ENCODE measurements at places on chromosomes 1 and 21.

DNA sequence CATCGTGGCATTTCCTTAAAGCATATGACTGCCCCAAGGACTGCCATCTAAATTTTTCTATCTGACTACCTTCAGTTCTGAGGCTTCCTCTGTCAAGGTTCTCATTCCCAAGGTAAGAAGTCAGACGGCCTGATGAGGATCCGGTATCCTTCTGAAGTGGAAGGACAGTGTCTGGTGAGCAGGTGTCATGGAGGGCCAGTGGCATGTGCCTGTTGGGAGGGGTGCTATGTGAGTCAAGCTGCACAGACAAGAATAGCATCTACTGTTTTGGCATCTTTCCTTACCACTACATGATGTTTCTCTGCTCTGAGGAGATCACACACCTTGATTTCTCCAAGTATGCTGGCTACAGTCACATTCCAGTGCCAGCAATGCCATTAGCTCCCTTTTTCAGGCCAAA lies 99.6 kb upstream of the RGS1 start:
- DNase-seq: no peak

GRCh38 chr1:223622132-223622842 lies 43.2 kb downstream of the CAPN8 start:
- DNase-seq: no peak

- DNase-seq: no peak
Measured at GRCh38 chr1:59497616-59498015, 200.7 kb downstream of the FGGY start.

GRCh38 chr1:196063294-196063693 lies 544.9 kb downstream of the KCNT2 start:
- no peak for DNase-seq

DNA sequence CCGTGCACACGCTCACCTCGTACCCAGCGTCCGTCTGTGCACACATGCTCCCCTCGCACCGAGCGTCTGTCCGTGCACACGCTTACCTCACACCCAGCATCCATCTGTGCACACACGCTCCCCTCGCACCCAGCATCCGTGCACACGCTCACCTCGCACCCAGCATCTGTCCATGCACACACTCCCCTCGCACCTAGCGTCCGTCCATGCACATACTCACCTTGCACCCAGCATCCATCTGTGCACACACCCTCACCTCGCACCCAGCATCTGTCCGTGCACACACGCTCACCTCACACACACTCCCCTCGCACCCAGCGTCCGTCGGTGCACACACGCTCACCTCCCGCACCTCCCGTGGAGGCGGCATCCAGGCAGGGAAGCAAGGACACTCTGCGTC lies 24.4 kb upstream of the COL18A1 start:
- DNase-seq: no peak

GRCh38 chr1:118486199-118486598 lies 301.2 kb upstream of the SPAG17 start:
- DNase-seq: no peak

- DNase-seq: no peak
Measured at GRCh38 chr1:94734963-94735901, 84.9 kb upstream of the SLC44A3 start.

- no peak for DNase-seq
Measured at GRCh38 chr1:81414488-81415015, 386.2 kb upstream of the ADGRL2 start.

DNA sequence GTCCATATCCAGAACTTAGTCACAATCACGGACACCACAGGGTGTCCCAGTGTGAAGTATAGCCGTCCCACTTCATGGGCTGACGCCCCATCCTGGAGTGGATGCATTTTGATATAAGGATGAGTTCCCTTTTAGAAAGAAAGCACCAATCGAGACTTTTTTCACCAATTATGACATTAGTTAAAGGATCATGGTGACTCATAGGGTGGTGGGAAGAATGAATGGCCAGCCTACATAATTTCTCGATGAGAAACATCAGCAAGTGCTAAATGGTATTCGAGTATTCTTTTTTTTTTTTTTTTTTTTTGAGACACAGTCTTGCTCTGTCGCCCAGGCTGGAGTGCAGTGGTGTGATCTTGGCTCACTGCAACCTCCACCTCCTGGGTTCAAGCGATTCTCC lies 38.5 kb upstream of the USP1 start:
- no peak for DNase-seq

DNA sequence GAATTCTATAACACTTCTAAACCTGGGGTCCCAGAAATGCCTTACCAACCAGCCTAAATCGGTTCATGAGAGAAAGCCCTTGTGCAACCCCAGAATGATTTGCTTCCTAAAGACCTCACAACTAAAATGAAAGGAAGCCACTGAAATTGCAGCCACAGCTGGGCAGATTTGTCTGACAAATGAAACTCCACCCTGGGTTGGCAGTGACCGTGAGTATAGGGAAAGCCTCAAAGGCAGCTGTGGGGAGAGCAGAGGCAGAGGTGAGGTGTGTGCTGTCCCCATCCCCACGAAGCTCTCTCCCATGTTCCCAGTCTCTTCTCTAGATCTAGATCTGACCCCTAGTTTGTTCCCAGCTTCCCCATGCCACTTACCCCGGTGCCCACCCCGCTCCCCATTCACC lies 23.1 kb downstream of the RHBDL2 start:
- no peak for DNase-seq

- no peak for DNase-seq
Measured at GRCh38 chr1:17314491-17314971, 6.5 kb downstream of the PADI4 start.

- DNase-seq: no peak
Measured at GRCh38 chr1:222852326-222852725, 37.5 kb downstream of the DISP1 start.

GRCh38 chr1:166164646-166164994 lies 2.2 kb downstream of the FAM78B start:
- no peak for DNase-seq

- peak; percentile 42 for DNase-seq
Measured at GRCh38 chr1:85494074-85494903, 29.3 kb upstream of the DDAH1 start.

DNA sequence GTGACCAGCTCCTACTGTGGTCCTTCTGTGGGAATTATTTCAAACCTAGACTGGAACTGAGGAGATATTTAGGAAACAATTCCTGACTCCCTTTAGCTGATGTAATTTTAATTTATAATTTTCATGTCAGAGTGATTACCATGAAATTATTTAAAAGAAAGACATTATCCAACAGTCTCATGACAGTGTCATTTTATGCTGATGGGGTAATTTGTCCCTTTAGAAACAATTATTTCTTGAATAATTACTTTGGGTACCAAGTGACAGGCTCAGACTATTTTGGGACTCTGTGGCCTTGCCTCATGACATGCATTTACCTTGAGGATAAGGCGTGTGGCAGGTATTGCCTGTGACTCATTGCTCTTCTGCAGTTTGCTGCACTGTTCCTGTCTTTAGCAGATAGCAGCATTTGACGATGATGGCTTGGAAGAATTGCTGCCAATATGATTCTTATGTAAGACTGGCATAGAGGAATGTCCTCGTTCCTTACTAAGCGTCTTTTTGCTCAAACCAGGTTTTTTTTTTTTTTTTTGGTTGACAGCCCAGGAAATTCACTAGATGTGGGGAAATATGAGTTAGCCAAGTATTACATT lies 206.0 kb upstream of the HMCN1 start:
- no peak for DNase-seq

- DNase-seq: no peak
Measured at GRCh38 chr21:15061747-15062605, 2.8 kb downstream of the NRIP1 start.

DNA sequence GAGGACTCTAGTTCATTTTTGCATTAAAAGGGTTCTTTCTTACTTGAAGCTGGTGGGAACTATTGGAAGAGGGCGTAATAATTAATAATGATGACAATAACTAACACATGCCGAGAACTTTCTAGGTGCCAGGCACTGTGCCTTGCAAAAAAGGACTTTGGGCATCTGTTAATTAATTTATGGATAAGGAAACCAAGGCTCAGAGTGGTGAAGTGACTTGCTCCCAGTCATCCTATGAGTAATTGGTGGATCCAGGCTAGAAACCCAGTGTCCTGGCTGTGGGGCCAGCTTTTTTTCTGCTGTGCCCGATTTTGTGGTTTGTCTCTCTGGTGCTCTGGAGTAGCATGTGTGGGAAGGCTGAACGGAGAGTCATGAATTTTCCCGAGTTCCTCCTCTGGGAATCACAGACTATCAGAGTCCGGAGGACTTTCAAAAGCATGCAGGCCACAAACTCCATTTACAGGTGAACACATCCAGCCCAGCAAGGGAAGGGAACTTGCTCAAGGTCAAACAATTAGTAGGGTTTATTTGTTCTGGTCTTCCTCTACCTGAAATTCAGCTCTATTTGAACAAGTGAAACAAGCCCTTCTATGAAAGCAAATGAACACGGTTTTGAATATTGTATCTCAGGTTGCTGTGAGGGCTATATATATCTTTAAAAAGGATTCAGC lies 23.4 kb downstream of the ROR1 start:
- DNase-seq: no peak

GRCh38 chr1:166692346-166692745 lies 146.9 kb upstream of the POGK start:
- DNase-seq: no peak

GRCh38 chr1:29644812-29645211 lies 408.5 kb downstream of the PTPRU start:
- DNase-seq: no peak

GRCh38 chr1:20191266-20191825 lies 5.0 kb upstream of the PLA2G2C start:
- no peak for DNase-seq

DNA sequence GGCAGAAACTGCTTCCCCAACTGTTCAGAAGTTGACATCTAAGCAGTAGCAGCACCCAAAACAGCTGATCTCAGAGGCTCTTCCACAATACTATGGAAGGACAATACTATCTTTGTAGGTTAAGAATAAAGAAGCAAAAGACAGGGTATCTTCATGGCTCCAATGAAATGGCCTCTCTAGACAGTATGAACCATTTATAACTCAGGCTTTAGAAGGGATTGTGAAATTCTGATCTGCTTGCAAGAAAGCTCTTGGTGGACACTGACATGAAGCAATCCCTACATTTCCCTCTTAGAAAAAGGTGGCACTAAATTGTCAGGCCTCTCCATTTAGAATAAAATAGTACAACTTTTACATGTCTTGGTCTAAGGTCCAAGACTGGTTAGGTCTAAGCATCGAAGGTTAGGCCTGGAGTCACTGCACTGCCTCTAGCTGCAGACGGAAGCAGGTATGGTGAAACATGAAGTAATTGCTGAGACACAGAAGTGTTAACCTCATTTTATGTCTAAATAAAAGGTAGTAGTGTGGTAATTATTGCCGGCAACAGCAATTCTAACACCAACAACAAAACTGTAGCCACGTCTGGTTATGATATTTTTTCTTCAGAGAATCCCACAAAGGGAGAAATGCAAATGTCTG lies 50.6 kb upstream of the HP1BP3 start:
- DNase-seq: no peak

GRCh38 chr1:50179639-50180038 lies 70.9 kb downstream of the ELAVL4 start:
- no peak for DNase-seq
